ENCODE measurements at places on chromosomes 1 and 21.

DNA sequence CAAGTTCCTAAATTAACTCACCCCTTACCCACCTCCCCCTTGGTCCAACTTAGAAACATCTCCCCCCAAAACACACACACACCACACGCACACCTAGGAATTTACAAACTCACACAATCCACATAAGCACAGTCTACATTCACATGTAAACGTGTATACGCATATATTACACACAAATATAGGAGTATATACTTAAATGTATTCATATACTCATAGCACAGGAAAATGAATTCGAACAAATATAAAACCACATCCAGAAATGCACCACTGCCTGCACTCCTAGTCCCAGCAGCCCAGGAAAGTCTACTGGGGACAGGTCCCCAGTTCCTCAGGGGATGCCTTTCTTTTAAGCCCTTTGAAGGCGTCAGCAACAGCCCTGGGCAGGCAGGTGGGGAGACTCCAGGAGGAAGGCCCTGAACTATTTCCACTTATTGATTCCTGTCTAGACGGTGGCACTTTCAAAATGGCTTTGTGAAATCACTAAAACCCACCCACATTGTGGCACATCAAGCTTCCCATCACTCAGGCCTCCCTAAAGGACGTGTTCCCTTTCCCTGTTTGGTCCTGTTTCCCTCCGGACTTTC, 3.1 kb upstream of the DMBX1 start:
- DNase-seq, result no peak

DNA sequence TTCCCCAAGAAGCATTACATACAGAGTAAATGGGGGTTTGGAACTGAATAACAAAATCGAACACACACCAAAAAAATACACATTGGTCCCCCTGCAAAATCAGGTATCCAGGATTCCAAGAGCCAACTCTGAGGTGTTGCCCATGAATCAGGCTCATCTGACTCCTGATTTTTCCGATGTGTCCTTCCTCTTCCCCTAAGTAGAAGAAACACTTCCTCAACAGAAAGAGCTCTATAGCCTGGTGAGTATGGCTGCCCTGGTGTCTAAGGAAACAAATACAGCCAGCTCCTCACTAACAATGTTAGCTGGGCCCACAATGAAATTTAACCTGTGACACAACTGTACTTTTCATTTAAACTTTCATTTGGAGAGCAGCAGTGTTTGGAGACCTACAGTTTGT, 33.6 kb downstream of the ERI3 start:
- DNase-seq, result no peak

GRCh38 chr1:167627865-167628641, 2.0 kb upstream of the RCSD1 start:
- DNase-seq, result no peak

- DNase-seq, result no peak
These were observed 611.7 kb downstream of the LMO4 start for GRCh38 chr1:87940421-87940820.

DNA sequence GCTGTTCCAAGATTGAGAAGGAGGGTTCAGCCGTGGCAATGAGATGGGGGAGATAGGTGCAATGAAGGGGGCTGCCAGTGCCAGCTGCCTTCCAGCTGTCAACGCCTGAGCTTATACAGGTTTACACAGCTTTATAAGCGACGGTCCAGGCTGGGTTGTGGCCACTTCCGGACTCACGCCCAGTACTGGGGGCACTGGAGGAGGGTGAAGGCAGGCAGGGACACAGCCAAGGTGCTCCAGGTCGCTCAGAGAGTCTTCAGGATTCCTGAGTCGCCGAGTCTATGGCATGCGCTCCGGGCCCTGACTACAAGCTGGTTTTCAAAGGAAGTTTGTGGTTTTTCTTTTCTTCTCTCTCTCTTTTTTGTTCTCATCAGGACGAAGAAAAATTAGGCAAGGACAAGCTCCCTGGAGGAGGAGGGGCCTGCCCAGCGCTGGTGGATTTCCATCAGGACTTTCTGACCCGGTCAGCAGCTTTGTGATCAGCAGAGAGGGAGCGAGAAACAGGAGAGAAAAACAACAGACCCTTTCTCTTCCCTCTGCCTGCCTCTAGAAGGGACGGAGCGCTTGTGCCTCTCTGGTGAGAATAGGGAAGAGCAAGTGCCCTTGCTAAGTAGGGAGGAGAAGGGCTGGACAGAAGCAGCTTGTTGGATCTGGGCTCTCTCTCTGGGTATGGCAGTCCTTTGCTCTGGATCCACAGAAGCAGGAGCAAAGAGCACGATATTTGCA, at the start of gene MINDY1:
MINDY1 (minus strand) TSS at position 576 of the 726 bp plus-strand sequence. CDS start 4,285 bp downstream, outside the sequence.
- peak; percentile 75 for DNase-seq

- DNase-seq, result no peak
These were observed 80.5 kb downstream of the RERE start for GRCh38 chr1:8736927-8737326.

DNA sequence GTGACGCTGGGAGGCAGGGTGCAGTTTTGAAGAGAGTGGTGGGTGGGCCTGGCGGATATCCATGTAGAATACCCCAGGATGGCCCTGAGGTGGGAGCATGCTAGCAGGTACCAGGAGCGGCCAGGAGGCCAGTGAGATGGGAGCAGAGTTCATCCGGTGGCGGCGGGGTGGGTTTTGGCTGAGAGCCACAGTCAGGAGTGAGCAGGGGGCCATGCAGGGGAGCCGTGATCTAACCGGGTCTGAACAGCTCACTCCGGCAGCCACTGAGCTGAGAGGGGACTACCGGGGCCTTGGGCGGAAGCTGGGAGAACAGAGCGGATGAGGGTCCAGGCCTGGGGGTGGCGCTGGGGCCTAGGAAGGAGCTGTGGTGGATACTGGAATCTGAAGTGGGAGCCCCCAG, 47.6 kb upstream of the LRP8 start:
- peak; percentile 60 for DNase-seq

GRCh38 chr1:45654540-45655280, 30.9 kb upstream of the CCDC17 start:
- no peak for DNase-seq

DNA sequence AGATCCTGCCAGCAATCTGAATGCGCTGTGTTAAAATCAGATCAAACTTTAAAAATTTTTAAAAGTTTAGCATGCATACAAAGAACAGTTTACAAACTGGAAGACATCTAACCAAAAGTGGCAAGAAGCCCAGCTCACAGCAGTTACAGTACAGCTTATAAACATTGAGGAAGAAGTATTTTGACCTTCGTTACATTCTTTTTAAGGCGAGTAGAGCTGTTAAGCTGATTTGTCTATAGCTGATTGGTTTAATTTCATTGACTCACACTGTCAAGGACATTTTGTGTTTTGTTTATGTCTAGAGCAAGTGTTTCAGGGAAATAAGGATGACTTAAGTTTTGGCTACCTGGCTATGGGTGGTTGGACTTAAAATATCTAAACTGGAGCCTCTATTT, 3.0 kb upstream of the PGM1 start:
- no peak for DNase-seq

GRCh38 chr21:14602382-14602958, 56.4 kb upstream of the SAMSN1 start:
- no peak for DNase-seq

- no peak for DNase-seq
These were observed 85.4 kb downstream of the APP start for GRCh38 chr21:26085127-26085526.

GRCh38 chr21:37534431-37534830, 167.9 kb downstream of the DYRK1A start:
- DNase-seq, result peak; percentile 70

DNA sequence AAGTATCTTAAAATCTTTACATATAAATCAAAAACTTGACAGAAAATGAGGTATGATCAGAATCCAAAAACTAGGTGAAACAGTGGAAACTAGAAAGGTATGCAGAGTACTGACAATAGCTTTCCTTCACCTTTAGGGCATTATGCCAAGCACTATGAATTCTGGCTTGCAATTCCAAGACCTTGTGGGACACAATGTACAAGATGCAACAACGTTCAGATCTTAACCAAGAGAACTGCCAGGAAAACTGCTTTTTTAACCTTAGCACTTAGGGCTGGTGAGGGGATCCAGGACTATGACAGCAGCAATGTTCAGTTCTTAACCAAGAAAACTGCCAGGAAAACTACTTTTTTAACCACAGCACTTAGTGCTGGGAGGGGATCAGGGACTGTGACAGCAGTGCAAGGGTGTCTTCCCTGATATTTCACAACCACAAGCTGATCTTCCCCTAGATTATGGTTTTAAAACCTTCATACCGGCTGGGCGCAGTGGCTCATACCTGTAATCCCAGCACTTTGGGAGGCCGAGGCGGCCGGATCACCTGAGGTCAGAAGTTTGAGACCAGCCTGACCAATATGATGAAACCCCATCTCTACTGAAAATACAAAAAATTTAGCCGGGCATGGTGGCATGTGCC, 22.3 kb downstream of the FOXJ3 start:
- no peak for DNase-seq

- no peak for DNase-seq
These were observed 10.7 kb downstream of the FMO2 start for GRCh38 chr1:171195767-171196166.

- no peak for DNase-seq
These were observed 64.0 kb downstream of the ITPKB start for GRCh38 chr1:226674892-226675714.

DNA sequence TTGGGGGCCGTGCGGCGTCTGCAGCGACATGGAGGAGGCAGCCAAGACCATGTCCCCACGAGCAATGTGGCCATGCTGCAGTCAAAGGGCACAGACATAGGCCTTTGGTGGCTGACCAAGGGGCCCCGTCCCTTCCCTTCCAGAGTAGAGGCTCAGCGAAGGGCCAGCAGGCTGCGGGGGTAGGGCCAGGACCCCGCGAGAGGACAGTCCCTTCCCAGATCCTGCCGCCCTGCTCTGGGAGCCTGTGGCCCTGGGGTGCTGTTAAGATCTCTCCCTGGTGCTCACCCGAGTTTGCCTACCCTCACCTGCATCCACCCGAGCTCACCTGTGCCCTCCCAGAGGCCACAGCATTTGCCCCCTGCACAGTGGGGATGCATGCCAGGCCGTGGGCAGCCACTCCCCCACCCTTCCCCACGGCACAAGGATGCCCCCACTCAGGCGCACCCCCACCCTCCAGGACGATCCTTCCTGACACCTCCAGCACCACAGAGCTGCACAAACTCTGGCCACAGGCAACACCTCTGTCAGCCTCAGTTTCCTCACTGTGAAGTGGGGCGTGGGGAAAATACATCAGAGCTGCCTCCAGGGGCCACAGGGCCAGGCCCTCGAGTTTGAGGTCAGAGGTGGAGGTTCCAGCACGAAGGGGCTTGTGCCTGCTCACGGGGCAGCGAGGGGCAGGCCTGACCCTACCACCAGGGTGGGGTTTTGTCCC, 15.5 kb downstream of the ITGB2 start:
- no peak for DNase-seq

- no peak for DNase-seq
These were observed 11.3 kb downstream of the OLFML3 start for GRCh38 chr1:113990530-113990929.

- DNase-seq, result peak; percentile 92
These were observed at the start of gene DCDC2B for GRCh38 chr1:32208891-32209328. Gene DCDC2B, plus strand, starts transcription at chr1:32209089. Its CDS starts 5 bp downstream, at chr1:32209094.

- no peak for DNase-seq
These were observed 41.3 kb downstream of the ZBTB18 start for GRCh38 chr1:244092293-244092963.

GRCh38 chr1:13751985-13752384, 52.0 kb downstream of the PRDM2 start:
- no peak for DNase-seq

GRCh38 chr1:114075546-114076242, 78.0 kb downstream of the SYT6 start:
- DNase-seq, result no peak

- no peak for DNase-seq
These were observed 690 bp downstream of the EPS8L3 start for GRCh38 chr1:109762821-109763645.

- no peak for DNase-seq
These were observed 22.0 kb upstream of the RNF187 start for GRCh38 chr1:228465141-228465540.

DNA sequence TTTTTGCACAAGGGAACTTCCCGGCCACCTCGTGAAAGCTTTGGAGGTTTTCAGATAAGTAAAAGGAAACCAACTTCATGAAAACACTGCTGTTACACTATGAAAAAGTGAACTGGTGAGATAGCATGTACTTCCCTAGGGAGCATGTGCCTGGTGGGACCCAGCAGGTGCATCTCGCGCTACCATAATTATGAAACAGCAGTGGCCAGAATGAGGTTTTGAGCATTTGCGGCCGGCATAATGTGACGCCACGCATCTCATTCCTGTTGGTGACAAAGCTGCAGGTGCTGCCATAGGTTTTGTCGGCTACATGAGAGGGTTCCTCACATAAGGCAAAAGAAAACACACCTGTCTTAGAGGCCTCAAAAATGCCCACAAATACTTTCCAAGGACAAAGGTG, 1.7 kb downstream of the KRTAP10-3 start:
- no peak for DNase-seq

- no peak for DNase-seq
These were observed 48.1 kb upstream of the KCNA3 start for GRCh38 chr1:110722807-110723206.

DNA sequence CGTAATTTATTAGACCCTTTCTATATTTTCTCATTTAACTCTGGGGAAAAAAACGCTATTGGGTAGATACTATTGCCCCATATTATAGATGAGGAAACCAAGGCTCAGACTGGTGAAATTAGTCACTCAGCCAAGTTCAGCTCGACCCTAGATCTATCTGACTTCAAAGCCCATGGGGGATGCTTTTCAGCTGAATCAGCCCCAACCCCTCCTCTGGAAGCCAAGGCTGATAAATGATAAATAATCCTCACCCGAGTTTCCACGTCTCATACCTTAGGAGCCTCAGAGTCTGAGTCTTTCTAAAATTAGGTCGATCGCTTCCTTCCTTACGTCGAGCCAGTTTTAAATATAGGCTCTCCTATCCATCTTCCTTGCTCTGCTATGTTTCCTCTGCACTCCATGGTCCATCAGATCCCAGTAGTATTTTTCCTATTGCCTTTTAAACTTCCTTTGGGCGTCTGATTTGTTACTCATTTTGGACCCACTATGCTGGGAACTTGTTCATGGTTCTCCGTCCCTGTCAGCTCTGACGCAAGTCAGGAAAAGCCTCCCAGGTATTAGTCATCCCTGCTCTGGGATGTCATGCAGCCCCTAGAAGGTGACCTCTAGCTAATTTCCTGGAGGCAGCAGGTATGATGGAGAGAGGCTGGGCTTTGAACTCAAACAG, 122.8 kb downstream of the PLPP3 start:
- no peak for DNase-seq

- no peak for DNase-seq
These were observed 44.5 kb downstream of the PHTF1 start for GRCh38 chr1:113714606-113715269.

DNA sequence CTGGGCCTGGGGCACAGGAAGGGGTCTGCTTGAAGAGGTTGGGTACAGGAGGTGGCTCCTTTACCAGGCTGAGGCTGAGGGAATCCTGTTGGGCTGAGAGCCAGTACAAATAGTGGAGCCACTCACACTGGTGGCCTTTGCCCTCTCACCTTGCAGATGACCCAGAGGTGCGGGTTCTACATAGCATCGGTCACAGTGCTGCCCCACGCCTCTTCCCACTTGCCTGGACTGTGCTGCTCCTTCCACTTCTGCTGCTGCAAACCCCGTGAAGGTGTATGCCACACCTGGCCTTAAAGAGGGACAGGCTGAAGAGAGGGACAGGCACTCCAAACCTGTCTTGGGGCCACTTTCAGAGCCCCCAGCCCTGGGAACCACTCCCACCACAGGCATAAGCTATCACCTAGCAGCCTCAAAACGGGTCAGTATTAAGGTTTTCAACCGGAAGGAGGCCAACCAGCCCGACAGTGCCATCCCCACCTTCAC, 1.8 kb upstream of the SLC50A1 start:
- no peak for DNase-seq

All from NCI-H524 (cell line).